GM23338 (cell line): ENCODE measurements at places on chromosomes 6 and 20.

DNA sequence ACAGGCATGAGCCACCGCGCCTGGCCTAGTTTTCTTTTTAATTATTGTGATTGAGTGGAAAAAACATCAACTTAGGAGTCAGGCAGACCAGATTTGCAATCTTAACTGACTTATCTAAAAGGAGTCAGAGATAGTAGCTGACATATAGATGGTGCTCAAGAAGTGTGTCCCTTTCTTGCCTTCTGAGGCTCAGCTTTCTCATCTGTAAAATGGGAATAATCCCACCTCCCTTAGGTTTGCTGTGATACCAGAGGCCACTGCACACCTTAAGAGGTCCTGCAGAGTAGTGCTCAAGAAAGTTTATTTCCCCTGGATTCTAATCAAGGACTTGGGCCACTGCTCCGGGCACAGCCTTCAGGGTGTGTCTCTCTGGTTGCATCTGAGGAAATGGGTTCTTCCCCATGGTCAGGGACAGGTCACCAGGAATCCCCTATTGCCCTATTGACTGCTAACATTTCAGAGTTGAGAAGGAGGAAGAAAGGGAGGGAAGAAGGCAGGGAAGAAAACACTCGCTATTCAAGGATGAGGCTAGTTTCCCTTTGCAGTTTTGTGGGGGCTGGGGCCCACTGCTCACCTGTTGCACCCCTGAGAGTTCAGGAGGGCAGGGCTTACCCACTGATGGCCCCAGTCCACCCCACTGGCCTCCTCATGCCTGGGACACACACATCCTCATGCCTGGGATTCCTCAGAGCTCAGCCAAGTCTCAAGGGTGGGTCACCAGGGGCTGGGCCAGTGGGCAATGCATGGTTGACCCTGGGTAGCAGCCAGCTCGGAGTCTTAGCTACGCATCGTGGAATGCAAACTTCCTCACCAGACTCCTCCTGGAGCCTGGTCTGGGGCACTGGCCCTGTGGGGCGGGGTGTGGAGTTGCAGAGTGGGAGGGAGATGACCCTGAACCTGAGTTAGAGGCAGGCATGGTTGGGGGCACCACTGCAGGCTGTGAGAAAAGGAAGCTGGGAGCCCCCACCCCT is 21.2 kb downstream of the C6orf132 start:
- no peak for DNase-seq
- H3K27ac ChIP-seq, result no peak overlapping the region; the same call in 1 of the 2 replicates
- no peaks in the 10 kb centered on the region for H3K4me1 ChIP-seq
- H3K36me3 ChIP-seq, result peaks cover 3% of the 10 kb centered on the region; the same call in 1 of the 2 replicates
- H3K27me3 ChIP-seq, result no peaks in the 10 kb centered on the region

- H3K27ac ChIP-seq, result no peak overlapping the region
- H3K27me3 ChIP-seq, result no peaks in the 10 kb centered on the region
- H3K4me1 ChIP-seq, result peaks cover 3% of the 10 kb centered on the region; the same call in 1 of the 2 replicates
- H3K4me3 ChIP-seq, result no peak overlapping the region
- H3K36me3 ChIP-seq, result no peaks in the 10 kb centered on the region
- no peak for DNase-seq
Measured at GRCh38 chr6:112980676-112981075, 633.5 kb downstream of the RFPL4B start.

DNA sequence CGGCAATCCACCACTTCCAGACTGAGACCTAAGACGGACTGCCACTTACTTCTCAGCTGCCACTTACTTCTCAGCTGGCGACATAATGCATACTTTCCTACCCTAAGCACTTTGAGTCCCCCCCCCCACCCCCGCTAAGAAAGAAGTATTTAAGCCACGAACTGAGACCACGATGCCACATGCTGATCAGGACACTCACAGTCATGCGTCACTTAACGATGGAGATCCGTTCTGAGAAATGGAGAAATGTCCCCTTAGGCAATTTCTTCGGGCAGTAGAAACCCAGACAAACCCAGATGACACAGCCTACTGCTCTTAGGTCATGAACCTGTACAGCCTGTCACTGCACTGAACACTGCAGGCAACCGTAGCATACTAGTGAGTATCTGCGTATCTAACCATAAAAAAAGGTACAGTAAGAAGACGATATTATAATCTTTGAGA is 690 bp downstream of the IFNGR1 start:
- no peaks in the 10 kb centered on the region for H3K36me3 ChIP-seq
- H3K27ac ChIP-seq, result peak overlapping the region; percentile 92
- peak overlapping the region; percentile 100 for H3K4me3 ChIP-seq
- H3K27me3 ChIP-seq, result no peaks in the 10 kb centered on the region
- peak; percentile 24 for DNase-seq

- no peak overlapping the region for H3K27ac ChIP-seq
- no peak for DNase-seq
- H3K36me3 ChIP-seq, result peaks cover 4% of the 10 kb centered on the region; the same call in 1 of the 2 replicates
Measured at GRCh38 chr20:56487216-56487615, 18.8 kb downstream of the RTF2 start.

DNA sequence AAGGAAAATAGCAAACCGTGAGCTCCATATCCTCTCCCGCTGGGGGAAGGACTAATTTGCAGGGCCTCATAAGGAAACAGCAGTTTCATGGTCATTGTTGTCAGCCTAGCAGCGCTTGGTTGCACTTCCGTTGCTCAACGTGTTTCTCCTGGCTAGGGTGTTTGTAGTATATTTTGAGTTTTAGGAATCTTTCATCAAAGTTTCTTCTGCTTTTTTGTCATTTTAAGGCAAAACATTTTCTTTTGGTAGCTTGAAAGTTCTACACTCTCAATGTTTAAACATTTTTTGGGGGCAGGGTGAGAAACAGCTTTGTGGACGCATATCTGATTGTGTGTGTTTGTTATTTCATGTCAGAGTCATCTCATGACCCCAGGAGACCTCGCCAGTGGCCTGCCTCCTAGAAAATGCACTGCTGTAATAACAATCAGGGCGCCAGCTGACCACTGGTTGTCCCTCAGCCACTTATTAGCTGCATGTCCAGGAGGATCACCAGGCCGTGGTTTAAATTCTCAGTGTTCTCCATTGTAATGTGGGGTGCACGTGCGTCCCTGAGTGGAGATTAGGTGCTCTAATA is 20.6 kb downstream of the JARID2 start:
- H3K27ac ChIP-seq, result peak overlapping the region; percentile 90
- no peaks in the 10 kb centered on the region; the same call in 1 of the 2 replicates for H3K36me3 ChIP-seq
- peak overlapping the region; percentile 43 for H3K4me3 ChIP-seq

- no peaks in the 10 kb centered on the region for H3K27me3 ChIP-seq
- no peak overlapping the region for H3K27ac ChIP-seq
- H3K4me1 ChIP-seq, result no peaks in the 10 kb centered on the region
- H3K4me3 ChIP-seq, result no peak overlapping the region
- no peak for DNase-seq
Measured at GRCh38 chr20:62269378-62269777, 31.1 kb downstream of the OSBPL2 start.

DNA sequence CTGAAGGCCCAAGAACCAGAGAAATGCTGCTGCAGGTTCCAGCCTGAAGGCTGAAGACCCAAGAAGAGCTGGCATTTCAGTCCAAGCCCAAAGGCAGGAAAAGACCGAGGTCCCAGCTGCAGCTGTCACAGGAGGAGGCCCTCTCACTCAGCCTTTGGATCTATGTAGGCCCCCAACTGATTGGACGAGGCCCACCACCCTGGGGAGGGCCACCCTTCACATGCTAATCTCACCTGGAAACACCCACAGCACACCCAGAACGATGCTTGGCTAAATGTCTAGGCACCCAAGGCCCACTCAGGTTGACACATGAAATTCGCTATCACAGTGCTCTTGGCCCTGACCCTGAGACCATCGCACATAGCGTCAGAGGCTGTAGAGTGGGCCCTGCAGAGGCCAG is 6.8 kb downstream of the SLCO4A1 start:
- no peak overlapping the region for H3K27ac ChIP-seq
- H3K4me1 ChIP-seq, result peaks cover 9% of the 10 kb centered on the region
- H3K27me3 ChIP-seq, result no peaks in the 10 kb centered on the region
- no peak for DNase-seq

DNA sequence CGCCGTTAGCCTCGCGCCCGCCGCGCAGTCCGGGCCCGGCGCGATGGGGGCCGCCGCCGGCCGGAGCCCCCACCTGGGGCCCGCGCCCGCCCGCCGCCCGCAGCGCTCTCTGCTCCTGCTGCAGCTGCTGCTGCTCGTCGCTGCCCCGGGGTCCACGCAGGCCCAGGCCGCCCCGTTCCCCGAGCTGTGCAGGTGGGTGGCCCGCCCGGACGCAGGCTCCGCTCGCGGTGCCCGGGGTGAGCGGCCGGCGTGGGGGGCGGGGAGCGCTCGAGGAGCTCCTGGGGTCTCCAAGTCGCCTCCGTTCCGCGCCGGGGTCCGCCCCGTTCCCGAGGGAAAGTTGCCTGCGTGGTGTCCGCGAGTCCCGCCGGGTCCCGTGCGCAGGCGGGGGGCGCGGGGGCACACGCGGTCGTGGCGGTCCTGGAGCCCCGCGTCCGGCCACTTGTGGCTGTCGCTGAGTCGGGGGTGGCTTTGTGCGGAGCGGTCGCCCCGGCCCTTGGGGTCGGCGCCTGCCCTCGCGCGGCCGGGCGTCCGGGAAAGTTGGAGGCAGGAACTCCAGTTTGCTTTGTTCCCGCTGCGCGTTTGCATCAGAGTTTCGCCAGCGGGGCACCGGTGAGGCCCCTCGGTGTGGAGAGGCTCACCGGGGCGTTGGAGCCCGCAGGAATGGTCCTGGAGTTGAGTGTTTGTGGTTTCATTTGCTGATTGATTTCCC is 476 bp downstream of the IGF2R start:
- H3K27ac ChIP-seq, result no peak overlapping the region
- H3K27me3 ChIP-seq, result peaks cover 18% of the 10 kb centered on the region; the same call in 1 of the 2 replicates
- DNase-seq, result peak; percentile 65
- H3K4me1 ChIP-seq, result peaks cover 39% of the 10 kb centered on the region

GRCh38 chr6:163341224-163342061 is 73.1 kb upstream of the QKI start:
- H3K27me3 ChIP-seq, result no peaks in the 10 kb centered on the region
- DNase-seq, result no peak
- H3K27ac ChIP-seq, result no peak overlapping the region
- peaks cover 13% of the 10 kb centered on the region; the same call in 1 of the 2 replicates for H3K4me1 ChIP-seq
- no peaks in the 10 kb centered on the region for H3K36me3 ChIP-seq

GRCh38 chr6:32837651-32838113 is 857 bp downstream of the TAP2 start:
- peaks cover 10% of the 10 kb centered on the region; the same call in 1 of the 2 replicates for H3K4me1 ChIP-seq
- peaks cover 4% of the 10 kb centered on the region for H3K27me3 ChIP-seq
- peak overlapping the region; percentile 71 for H3K4me3 ChIP-seq

GRCh38 chr6:149967591-149967990 is 3.8 kb downstream of the ULBP1 start:
- H3K36me3 ChIP-seq, result no peaks in the 10 kb centered on the region
- H3K27ac ChIP-seq, result no peak overlapping the region
- peaks cover 6% of the 10 kb centered on the region; the same call in 1 of the 2 replicates for H3K4me1 ChIP-seq
- no peak overlapping the region for H3K4me3 ChIP-seq

GRCh38 chr6:112841553-112842329 is 494.6 kb downstream of the RFPL4B start:
- H3K36me3 ChIP-seq, result no peaks in the 10 kb centered on the region
- no peak overlapping the region for H3K4me3 ChIP-seq
- no peaks in the 10 kb centered on the region for H3K4me1 ChIP-seq
- DNase-seq, result no peak
- H3K27me3 ChIP-seq, result no peaks in the 10 kb centered on the region

GRCh38 chr6:155755452-155755851 is 299.8 kb upstream of the NOX3 start:
- no peaks in the 10 kb centered on the region for H3K36me3 ChIP-seq
- H3K27ac ChIP-seq, result no peak overlapping the region
- H3K27me3 ChIP-seq, result no peaks in the 10 kb centered on the region
- no peak for DNase-seq
- H3K4me1 ChIP-seq, result peaks cover 20% of the 10 kb centered on the region

DNA sequence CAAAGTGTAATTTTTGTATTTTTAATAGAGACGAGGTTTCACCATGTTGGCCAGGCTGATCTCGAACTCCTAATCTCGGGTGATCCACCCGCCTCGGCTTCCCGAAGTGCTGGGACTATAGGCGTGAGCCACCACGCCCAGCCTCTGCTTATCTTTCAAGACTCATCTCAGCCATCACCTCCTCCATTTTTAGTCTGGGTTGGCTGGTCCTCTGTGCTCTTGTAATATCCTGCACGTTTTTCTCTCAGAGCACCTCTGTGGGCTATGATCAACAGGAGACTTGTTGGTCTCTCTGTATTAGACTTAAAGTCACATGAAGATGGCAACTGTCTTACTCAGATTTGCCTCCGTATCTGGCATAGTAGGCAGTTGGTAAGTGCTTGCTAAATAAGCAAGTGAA is 7.6 kb downstream of the NOTCH4 start:
- no peak for DNase-seq
- no peaks in the 10 kb centered on the region for H3K36me3 ChIP-seq
- no peaks in the 10 kb centered on the region for H3K27me3 ChIP-seq
- H3K4me1 ChIP-seq, result no peaks in the 10 kb centered on the region

DNA sequence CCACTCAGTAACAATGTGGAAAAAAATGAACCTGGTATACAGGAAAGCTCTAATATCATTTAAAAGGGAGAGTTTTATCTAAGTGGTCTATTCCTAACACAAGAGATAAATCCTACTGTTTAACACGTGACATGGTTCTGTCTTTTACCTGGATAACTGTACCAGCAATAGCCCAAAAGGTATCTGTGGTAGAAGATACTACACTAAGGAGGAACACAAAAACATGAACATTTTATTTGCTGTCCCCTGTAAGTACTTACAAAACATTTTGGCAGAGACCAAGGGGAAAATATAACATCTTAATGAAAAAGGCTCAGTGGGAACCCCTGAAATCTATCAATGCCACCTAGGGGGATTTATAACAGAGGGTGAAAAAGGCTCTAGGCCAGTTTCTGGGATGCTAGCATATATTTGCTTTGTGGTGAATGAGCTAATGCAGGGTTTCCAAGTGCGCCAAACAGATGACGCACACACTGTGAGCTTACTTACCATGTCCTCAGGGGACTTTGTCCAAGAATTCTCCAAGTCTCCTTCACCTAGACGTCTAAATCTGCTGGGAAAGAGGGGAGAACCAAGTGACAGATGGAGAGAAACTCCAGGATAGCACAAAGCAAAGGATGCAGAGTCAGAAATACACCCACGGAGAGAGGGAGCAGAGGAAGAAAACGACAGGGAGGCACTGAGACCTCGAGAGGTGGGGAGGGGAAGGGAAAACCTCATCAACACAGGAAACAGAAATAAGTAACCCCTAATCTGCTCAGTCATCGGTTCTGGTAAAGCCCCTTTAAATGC is 147.9 kb upstream of the PRND start:
- no peaks in the 10 kb centered on the region for H3K27me3 ChIP-seq
- H3K36me3 ChIP-seq, result no peaks in the 10 kb centered on the region
- H3K27ac ChIP-seq, result no peak overlapping the region
- no peaks in the 10 kb centered on the region for H3K4me1 ChIP-seq

DNA sequence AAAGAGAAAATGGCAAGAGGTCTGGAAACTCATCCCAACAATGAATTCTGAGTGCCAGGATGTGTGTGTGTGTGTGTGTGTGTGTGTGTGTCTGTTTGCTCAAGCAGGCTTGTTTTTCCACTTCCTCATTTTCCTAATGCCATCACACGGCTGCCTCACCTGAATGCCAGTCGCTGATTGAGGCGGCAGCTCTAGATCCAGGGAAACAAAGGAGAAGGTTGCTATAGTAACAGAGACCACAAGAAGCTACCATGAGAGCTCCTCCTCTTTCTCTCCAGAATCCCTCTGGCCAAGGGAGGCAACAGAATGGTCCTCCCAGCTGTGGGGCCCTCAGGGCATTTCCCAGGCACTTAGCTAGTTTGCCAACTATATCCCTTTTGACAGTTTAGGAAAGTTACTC is 241.1 kb upstream of the TSHZ2 start:
- no peak overlapping the region for H3K4me3 ChIP-seq
- no peak overlapping the region for H3K27ac ChIP-seq
- no peaks in the 10 kb centered on the region for H3K4me1 ChIP-seq
- DNase-seq, result peak; percentile 85
- no peaks in the 10 kb centered on the region for H3K36me3 ChIP-seq
- no peaks in the 10 kb centered on the region for H3K27me3 ChIP-seq

- H3K4me3 ChIP-seq, result no peak overlapping the region
- DNase-seq, result peak; percentile 20
- peak overlapping the region; percentile 6 for H3K27ac ChIP-seq
- peaks cover 25% of the 10 kb centered on the region for H3K4me1 ChIP-seq
- H3K36me3 ChIP-seq, result no peaks in the 10 kb centered on the region
Measured at GRCh38 chr20:49297605-49298530, 20.0 kb upstream of the ZNFX1 start.
